ENCODE measurements at places on chromosomes 3 and 15.

DNA sequence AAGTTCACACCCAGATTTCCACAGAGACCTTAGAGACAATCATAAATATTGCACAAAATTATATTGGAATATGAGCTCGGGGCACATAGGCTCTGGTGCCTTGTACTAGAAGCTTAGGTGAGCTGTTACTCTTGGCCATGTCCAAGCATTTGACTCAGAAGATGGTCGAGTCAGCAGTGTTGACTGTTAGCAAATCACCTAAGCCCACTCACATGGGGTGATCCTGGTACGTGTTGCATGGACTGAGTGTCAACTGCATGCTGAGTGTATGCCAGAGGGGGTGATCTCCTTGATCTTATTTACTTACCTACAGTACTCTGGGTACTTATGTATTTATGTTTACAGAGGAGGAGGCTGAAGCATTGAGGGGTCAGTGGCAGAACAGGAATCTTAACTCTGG lies 14.0 kb downstream of the SMAD3 start:
- DNase-seq, result no peak

- DNase-seq, result no peak
These were observed 20.6 kb upstream of the WWTR1 start for GRCh38 chr3:149678351-149678950.

- no peak for DNase-seq
These were observed 1.3 kb upstream of the ZIC4 start for GRCh38 chr3:147407498-147408187.

DNA sequence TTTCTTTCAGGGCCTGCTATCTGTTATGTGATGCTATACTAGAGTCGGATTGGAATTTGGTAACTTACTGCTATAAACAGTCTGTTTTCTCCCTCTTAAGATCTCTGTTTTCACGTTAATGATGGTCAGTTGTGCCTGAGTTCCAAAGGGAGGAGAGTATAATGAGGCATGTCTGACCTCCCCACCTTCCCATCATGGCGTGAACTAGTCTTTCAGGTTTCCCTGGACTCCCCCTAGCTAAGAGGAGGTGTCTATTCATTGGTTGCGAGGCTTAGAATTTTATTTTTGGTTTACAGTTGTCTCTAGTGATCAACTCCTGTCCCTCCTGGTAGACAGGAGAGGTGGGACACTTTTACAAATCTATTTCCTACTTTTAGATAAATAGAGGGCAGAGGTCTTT lies 27.8 kb upstream of the PXYLP1 start:
- DNase-seq, result no peak

DNA sequence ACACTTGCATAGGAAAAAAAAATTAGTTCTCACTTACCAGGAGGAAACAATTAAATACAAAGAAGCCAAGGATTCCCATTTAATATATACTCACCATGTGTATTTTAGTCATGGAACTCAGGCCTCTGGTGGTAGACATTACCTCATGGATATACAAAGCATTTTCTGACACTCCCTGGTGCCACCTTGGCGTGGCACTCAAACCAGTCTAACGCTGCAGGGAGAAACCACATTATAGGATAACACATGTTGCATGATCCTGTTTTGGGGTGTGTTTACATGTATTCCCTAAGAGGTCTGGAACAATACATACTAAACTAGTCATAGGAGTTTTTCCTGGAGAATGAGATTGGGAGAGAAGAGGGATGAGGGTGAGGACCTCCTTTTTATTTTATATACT lies 5.9 kb upstream of the RTF1 start:
- DNase-seq, result no peak

DNA sequence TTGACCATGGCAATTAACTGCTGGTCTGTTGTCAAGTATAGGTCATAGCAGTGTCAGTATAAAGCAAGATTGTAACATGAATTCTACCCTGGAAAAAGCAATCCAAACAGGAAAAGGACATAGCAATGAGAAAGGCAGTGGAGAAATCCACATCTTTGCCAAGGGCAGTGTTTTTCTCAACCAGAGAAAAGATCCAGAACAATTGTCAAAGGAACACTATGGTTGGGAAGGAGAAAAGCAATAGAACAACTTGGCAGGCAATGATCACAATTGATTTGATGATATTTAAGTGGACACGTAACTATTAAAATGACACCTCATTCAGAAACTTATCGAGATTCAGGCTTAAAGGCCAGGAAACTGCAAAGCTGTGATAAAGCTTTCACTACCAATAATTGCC lies 271.1 kb downstream of the DIPK2A start:
- DNase-seq, result no peak

DNA sequence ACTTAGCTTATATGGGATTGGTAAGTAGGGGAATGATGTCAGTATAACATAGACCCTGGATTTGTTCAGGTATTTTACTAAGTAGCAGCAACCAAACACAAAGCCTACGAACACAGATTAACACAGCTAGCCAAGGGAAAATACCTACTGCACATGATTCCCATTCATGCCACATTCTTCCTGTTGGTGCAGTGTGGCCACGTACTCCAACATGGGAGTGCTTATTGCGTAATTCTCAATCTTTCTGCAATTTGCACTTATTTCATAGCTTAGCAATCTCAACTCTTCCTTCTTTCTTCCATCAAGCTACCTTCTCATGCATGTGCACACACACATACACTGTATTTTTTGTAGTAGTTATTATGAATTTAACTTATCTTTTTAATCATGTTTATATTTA lies 186.8 kb downstream of the IL5RA start:
- DNase-seq, result no peak

GRCh38 chr15:51735228-51736010 lies 2.0 kb downstream of the LYSMD2 start:
- DNase-seq, result peak; percentile 64

DNA sequence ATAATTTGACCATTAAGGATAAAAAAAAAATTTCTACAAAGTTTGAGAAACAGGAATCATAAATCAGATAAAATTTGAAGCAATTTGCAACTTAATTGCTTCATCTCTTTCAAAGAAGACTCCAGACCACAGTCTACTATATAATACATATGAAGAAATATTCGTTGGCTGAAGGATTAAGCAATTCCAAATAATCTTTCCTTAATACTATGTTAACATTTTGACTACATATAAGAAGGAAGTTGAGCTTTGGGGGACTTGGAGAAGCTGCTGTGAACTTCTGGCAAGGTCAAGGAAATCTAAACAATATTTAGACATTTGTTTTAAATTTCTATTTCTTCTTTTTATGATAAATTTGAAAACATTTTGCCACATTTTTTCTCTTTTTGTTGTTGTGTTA lies 13.5 kb upstream of the GABRR3 start:
- no peak for DNase-seq

GRCh38 chr3:45232521-45232920 lies 6.4 kb upstream of the TMEM158 start:
- no peak for DNase-seq

- DNase-seq, result no peak
These were observed 61.0 kb downstream of the ATP8B4 start for GRCh38 chr15:50057905-50058639.

DNA sequence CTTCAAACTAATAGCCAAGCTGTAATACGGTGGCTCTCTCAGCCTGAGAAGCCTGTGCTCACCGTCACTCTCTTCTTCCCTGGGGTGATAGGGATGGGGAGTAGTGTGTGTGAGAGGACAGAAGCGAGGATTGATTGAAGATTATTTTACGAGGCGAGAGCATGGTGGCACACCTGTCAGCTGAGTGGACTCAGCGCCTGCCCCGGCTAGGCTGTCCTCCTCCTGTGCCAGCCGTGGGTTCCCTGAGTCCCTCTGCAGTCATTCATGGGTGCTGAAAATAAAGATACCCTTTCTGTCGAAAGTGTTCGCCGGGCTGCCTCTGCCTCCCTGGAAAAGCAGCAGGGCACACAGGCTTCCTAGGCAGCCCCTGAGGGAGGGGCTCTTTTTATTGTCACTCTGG lies 124.1 kb downstream of the PGPEP1L start:
- DNase-seq, result no peak

- no peak for DNase-seq
These were observed 68.4 kb downstream of the CRTC3 start for GRCh38 chr15:90598031-90598577.

GRCh38 chr3:120489421-120489820 lies 38.6 kb upstream of the FSTL1 start:
- no peak for DNase-seq

GRCh38 chr15:77044228-77045042 lies 26.5 kb downstream of the TSPAN3 start:
- no peak for DNase-seq

- no peak for DNase-seq
These were observed 50.4 kb downstream of the TFDP2 start for GRCh38 chr3:142098964-142099363.

GRCh38 chr3:13653631-13654279 lies 104.8 kb downstream of the FBLN2 start:
- DNase-seq, result peak; percentile 34

DNA sequence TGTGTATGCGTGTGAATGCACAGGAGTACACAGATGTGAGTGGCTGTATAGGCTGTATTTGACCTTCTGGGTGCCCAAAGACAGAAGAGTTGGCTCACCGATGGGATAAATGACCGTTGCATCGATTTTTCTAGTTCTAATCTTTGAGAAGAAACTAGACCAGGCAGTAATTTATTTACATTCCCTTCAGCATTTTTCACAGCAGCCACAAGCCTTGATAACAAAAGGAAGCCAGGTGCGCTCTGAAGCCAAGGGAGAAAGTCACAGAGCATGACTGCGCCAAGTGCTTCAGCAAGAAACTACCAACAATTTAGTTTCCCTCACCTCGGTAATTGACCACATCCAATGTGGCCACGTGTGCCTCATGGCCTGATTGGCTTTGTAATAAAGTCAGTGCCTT lies 5.9 kb upstream of the FAM3D start:
- DNase-seq, result no peak

DNA sequence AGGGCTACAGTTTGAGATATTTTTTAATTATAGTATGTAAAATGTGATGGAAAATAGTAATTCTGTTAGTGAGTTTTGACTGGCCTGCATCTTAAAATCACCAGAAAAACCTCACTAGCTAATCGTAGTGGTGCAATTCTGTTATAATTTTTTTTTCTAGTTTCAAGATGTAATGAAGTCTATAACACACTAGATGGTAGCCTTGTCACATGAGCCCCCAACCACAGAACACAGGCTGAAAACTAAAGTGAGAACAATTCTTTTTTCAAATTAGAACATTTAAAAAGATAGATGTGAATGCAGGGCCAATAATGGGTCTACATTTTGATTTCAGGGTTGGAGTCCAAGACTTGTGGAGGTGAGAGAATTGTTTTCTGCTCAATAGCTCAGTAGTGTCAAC lies 83.3 kb upstream of the KCNH8 start:
- no peak for DNase-seq

DNA sequence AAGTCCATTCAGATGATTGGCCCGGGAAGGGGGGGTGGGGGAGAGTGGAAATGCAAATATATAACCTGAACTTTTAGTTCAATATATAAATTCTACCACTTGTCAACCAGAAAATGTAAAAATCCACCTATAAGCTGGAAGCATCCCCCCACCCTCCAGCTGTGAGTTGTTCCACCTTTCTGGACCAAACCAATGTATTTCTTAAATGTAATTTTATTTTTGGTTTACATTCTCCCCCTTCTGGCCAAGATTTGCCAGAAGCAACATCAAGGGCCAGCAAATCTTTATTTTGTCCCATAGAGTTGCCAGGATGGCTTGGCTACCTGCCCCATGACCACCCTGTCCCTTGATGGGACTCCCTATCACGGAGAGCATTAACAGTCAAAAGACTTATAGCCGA lies 545.7 kb downstream of the TBL1XR1 start:
- no peak for DNase-seq

GRCh38 chr3:61526308-61526707 lies 35.1 kb upstream of the PTPRG start:
- no peak for DNase-seq

GRCh38 chr3:111859974-111860859 lies 1.2 kb downstream of the PHLDB2 start:
- peak; percentile 60 for DNase-seq

- DNase-seq, result no peak
These were observed 25.2 kb upstream of the CCDC39 start for GRCh38 chr3:180704532-180704931.

DNA sequence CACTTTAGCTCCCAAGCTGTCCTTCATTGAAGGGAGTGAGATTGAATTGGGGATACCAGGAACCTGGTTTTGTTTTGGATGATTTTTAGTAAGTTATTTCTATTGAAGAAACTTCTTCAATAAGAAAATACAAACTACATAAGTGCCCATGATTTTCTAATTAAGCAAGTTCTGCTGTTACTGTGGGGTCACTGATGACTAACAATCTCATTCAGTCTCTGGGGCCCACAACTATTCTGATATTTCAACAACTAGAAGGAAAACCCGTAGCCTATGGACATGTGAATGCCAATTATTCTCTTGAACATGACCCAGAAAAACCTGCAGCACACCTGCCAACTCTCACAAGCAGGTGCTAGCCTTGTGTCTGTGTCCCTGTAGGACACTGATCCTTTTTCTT lies 184.6 kb downstream of the DCLK3 start:
- DNase-seq, result no peak

DNA sequence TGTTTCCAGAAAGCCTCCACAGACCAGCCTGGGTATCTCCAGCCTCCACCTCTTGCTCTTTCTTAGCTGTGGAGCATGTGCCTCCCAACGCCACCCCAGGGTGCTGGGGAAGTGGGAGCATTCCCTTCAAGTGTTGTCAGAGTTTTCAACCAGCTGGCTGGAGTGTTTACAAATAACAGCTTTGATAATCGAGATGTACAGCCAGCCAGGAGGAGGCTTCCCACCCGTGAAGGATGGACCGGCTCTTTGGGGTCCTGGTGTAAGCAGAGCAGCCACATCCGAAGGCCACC lies 8.5 kb upstream of the OXTR start:
- DNase-seq, result no peak

DNA sequence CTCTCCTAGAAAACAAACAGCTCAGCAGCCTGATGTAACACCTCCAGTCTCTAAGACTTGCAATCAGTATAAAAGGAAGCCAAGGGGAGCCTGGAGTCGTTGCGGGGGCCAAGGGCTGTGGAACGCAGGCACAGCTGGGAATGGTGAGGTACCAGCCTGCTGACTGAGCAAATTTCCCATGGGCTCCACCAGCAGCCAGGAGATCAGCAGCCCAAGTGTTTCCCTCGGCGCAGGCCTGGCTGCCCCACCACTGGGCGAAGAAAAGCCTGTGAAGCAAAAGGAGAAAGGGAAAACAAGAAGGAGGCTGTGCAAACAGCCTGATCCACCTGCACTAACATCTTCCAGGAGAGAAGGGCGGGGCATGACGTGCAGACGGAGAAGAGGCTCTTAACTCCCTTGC lies 155.3 kb downstream of the SHQ1 start:
- no peak for DNase-seq

- DNase-seq, result no peak
These were observed 239.1 kb upstream of the SETMAR start for GRCh38 chr3:4063916-4064574.

Data from CD4-positive, alpha-beta T cell treated with Interleukin-6 for 4 hours (primary cell).